Testis (tissue), 5 donors: ENCODE measurements at places on chromosomes 16 and 17.

- DNase-seq = peak; percentile 33
Measured at GRCh38 chr16:79605999-79606398, 5.5 kb upstream of the MAF start.

DNA sequence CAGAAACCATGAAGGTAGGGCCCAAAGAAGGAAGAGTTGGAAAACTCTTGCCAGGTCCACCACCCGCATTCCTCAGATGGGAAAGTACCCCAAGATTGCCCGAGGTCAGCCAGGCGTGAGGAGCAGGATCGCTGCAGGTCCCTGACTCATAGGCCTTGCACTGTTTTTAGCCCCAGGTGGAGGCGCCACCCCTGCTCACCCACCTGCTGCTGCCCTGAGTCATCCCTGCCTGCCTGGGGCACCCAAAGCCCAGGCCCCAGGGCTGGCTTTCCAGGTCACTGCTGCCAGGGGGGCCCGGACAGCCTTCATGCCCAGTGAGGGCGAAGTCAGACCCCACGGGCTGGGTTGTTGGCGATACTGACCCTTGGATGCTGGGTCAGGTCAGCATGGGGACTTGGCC is 100.9 kb downstream of the AMFR start:
- DNase-seq = no peak

DNA sequence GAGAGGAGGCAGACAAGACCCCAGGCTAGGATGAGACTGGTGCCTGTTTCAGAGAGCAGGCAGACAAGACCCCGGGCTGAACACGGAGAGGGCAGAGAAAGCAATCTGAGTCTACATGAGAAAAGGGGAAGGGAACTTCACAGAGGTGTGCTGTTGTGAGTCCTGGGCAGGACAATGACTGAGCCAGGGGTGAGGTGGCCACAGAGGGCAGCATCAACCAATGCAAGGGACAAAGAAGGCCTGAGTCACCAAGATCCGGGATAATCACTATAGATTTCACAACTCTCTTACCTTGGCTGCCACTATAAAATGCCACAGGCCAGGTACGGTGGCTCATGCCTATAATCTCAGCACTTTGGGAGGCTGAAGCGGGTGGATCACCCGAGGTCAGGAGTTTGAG is 89.0 kb downstream of the SLC39A11 start:
- DNase-seq = no peak

- DNase-seq = no peak
Measured at GRCh38 chr16:6247150-6247549, 1085.5 kb upstream of the RBFOX1 start.

DNA sequence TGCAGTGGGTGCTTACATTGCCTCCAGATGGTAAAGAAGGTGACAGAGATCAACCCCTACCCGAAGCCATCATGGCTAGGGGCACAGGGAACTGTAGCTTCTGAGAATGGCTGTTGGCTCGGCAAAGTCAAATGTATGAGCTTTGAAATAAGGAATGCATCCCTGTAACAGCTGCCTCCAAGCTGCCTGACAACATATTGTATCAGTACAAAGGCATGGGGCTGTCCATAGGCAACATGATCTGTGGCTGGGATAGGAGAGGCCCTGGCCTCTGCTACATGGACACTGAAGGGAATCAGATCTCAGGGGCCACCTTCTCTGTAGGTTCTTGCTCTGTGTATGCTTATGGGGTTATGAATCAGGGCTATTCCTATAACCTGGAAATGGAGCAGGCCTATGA is 119.2 kb upstream of the NETO2 start:
- DNase-seq = no peak

DNA sequence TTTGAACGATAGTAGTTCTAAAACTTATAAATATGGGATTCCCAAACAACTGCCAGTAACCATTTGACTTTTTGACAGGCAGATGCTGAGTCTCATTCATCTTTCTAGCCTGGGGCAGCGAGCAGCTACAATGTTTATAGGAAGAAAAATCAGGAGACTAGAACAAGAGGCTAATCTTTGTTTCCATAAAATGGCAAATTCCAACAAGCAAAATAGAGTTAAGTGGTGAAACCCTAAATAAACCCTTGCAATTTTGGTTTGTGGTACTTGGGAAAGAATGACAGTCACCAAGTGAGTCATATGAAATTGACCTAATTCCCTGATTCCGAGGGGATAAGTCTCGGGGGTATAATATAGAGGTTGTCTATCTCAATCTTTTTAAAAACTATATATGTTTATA is 27.3 kb upstream of the HS3ST2 start:
- DNase-seq = no peak

GRCh38 chr16:12120982-12121652 is 144.6 kb downstream of the SNX29 start:
- no peak for DNase-seq

DNA sequence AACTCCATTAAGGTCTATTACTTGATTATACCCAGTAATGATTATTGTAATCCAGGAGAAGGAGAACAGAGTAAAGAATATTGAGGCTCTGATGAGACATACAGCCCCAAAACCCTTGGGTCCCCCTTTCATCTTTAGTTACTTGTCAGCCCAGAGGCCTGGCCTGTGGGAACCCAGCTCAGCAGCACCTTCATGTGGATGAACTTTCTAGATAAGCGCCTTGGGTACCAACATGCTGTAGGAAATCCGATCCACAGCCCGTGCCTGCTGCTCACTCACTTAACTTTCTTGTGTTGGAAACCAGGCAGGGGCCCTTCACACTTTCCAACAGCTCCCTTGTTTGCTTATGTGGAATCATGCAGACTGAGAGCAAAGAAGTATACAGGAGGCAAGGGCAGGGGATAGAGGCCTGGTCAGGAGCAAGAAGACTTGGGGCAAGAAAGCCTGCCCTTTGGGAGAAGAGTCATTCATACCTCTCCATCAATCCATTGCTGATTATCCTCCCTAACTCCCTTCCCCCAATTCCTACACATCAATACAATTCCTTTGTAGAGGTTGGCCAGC is 64.0 kb upstream of the SOX9 start:
- DNase-seq = no peak

DNA sequence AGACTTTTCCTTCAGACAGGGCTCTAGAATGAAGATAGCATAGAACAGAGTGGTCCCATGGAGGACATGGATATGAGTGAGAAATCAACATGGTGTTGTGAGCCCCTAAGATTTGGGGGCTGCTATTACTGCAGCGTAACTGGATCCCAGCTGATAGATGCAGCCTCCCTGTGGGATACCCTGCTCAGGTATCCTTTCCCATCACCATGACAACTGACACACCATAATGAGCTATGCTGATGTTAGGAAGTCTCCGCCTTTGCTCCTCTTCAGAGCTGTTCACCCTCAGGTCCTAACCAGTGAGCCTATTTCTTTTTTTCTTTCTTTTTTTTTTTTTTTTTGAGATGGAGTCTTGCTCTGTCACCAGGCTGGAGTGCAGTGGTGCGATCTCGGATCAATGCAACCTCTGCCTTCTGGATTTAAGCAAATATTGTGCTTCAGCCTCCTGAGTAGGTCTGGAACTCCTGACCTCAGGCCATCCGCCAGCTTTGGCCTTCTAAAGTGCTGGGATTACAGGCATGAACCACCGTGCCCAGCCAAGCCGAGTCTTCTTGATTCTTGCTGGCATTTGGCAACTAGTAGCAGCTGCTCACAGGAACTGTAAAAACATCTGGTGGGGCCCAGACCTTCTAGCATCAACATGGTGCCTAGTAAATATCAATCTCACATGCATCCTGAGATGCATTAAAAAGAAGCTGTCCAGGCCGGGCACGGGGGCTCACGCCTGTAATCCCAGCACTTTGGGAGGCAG is 17.1 kb downstream of the STX4 start:
- no peak for DNase-seq

GRCh38 chr17:82019690-82020571 is 2.7 kb downstream of the CENPX start:
- DNase-seq = peak; percentile 58

DNA sequence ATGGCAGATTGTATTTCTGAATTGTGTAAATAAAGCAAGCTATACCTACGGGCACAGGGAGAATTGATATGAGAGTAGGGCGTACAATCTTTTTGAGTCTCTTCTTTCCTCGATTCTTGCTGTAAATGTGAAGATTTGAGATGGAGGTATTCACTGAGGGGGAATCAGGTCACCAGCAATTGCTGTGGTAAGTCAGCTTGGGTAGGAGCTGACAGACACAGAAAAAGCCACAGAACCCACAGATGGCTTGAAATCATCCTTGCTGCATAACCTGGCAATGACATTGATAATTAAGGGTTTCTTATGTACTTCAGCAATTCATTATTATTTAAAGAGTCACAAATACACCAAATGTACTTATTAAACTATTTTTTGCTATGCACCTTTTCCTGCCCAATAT is 164.2 kb downstream of the CNTNAP4 start:
- DNase-seq = no peak

DNA sequence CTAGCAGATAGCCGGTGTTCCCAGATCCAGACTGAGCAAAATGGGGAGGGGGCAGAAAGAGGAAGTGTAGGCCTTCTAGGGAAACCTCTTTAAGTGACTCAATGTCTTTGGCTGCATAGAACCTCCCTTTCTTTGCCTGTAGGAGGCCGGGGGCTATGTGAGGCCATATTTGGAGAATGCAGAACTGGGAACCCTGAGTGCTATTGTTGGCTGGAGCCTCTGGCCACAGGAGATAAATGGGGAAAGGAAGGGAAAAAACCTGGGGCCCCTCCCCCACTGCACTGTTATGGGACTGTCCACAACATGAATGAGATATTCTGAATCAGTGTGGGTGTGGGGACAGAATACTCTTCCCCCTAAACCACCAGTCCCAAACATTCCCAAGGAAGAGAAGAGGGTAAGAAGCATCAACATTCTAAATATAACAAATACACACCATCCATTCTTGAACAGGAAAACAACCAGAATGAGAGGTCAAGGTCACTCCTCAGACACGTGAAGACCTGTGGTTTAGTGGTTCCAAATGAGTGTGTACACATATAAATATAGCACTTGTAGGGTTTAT is 2.4 kb downstream of the VPS25 start:
- DNase-seq = no peak

GRCh38 chr16:79845033-79845733 is 244.6 kb upstream of the MAF start:
- no peak for DNase-seq

- DNase-seq = no peak
Measured at GRCh38 chr17:6120351-6120750, 50.2 kb downstream of the WSCD1 start.

DNA sequence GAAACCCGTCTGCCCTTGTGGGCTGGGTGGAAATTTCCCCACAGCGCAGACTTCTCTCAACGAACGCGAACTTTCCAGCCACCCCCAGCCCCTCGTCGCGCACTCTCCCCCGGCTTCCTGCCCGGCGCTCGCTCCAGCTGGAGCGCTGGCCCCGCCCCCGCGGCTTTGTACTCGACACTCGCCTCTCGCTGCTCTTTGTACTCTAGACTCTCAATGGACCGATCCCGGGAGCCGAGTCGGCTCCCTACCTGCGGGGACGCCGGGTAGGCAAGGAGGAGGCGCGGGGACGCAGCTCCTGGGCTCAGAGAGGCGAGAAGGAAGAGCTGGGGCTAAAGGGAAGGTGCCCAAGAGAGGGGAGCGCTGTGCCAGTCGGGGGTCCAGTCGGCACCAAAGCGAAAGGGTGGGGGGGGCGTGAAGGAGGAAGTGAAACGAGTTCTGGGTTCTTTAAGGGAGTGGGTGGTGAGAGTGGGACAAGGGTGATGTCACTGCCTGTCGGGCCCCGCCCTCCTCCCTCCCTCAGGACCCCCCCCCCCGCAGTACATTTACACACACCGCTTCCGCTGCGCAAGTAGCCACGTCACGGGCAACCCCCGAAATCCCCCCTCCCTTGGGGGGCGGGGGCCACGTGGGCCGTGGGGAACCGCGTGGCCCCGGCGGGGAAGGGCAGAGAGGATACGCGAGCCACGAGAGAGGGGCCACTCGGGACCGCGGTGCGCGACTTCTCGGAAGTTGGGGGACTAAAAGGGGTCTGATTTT is 9.7 kb downstream of the KDM6B start:
- DNase-seq = peak; percentile 87

- DNase-seq = no peak
Measured at GRCh38 chr17:40056379-40057015, 2.3 kb upstream of the MED24 start.

- no peak for DNase-seq
Measured at GRCh38 chr16:49277766-49278566, 3.7 kb downstream of the CBLN1 start.

- peak; percentile 64 for DNase-seq
Measured at GRCh38 chr16:89431158-89431584, 59.2 kb downstream of the ANKRD11 start.

- peak; percentile 90 for DNase-seq
Measured at GRCh38 chr16:1903845-1904840, 14.1 kb downstream of the HS3ST6 start.

DNA sequence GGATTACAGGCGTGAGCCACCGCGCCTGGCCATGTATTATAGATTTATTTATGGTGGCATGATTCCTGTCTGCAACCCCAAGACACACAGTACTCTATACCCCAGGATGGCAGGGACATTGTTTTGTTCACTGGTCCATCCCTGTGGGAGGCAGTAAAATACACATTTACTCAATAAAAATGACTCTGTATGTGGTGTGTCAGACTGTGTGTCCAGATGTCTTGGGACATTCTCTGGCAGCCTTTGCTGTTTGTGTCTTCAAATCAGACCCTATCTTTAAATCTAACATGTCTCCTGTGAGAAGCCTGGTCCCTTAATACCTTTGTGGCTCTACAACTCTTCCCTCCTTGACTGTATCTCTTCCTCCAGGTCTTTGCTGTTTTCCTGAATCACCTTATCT is 1.7 kb upstream of the COASY start:
- no peak for DNase-seq

DNA sequence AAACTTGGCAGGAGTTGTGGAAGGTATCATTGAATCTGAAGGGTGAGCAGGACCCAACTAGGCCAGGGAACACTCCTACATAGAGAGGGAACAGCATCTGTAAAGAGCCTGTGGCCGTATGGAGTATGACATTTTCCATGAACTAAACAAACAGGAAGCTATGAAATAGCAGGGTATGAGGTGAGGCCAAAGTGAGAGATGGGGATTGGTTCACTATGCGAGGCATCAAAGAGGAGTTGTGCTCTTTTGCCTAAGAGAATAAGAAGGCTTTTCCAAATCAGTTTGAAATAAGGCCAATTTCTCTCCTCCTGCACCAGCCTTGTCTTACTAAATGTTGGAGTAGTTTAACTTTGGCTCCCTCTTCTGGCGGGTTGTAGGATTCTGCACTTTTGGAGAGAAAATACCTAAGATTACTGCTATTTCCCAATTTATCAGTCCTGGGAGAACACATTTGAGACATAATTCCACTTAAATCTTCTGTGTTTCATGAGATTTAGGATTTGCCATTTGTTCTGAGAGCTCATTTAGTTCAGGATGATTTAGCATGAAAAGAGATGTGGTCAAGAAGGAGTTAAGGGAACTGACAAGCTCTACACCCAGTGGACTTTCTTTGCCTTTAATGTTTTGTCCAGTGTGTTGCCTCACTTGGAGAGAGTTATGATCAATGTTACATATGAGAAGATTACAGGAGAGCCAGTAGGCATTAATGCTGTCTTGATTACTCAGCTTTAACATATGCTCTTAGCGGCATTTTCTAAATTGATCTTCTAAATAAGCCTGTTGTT is 55.4 kb downstream of the TNRC6C start:
- peak; percentile 77 for DNase-seq
